ENCODE measurements at places on chromosomes 2 and 18. TPM values are rescaled to one million over a fixed set of nuclear protein-coding genes. Genes with fewer than 3 reads are reported as not detected.

DNA sequence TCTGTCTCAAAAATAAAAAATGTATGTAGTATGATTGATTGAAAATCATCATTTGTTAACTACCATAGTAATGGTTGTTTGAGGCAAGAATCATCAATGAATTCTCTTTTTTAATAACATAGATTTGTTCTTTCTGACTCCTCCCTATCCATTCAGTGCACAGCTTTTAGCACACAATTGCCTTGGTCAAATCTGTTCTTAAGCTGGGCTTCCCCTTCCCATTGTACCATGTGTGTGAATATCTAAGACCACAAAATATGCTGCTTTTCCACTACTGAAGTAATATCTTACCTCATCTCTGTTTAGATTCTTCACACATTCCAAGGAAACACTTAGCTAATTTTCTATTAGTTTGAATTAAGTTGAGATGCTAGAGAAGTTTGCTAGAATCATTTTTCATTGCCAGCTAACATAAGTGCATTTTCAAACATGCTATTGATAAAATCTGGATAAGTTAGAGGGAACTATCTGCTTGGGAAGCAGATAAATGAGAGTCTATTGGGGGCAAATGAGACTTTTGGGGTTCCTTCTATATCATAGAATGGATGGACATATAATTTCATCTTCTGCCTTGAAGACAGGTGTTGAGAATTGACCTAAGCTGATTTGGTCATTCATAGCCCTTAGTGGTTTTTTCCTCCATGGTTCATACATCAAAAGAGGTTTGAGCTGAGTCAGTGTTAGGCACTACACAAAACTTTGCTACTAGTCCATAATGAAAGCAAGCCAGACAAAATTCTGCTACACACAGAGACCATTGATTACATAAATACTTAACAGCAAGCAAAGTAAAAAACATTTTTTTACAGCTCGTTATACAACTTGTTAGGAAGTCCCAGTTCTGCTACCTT is 231.9 kb downstream of the PLCL1 start:
- DNase-seq: no peak

GRCh38 chr2:168583064-168583709 is 127.1 kb downstream of the CERS6 start:
- no peak for DNase-seq

DNA sequence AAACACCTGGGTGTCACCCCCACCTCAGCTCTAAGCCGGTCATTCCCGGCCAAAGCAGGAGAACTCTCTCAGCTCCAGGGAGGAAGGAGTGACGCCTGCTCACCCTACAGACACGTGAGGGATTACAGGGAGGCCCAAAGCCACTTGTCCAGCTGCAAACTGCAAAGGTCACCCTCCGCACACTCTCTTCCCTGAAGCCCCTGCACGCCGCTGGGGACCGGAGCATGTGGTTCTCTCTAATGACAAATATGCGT is 108.0 kb upstream of the ID2 start:
- DNase-seq: no peak

DNA sequence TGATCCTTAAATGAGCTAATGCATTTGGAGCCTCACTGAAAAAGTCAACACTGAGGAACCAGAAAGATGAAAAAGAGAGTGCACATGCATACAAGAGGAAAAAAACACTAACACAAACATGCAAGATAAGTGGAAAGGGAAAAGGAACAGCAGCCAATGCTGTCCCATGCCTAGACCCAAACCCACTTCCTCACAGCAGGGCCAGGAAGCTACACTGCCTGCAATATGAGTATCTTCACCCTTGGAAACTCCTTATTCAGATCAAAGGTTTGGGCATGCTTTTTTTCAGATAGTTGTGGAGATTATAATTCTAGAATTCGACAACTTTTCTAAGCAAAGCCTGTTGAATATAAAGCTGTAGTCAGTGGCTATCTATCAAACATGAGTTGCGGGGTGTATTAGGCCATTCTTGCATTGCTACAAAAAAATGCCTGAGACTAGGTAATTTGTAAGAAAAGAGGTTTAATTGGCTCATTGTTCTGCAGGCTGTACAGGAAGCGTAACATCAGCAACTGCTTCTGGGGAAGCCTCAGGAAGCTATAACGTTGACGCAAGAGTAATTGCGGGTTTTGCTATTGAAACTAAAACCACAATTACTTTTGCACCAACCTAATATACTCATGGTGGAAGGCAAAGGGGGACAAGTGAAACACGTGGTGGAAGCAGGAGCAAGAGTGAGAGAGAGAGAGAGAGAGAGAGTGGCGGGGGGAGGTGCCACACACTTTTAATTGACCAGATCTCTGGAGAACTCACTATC is 138.2 kb downstream of the MBD2 start:
- no peak for DNase-seq

- no peak for DNase-seq
Observed at GRCh38 chr2:157831573-157832315, 44.4 kb downstream of the ACVR1 start.

DNA sequence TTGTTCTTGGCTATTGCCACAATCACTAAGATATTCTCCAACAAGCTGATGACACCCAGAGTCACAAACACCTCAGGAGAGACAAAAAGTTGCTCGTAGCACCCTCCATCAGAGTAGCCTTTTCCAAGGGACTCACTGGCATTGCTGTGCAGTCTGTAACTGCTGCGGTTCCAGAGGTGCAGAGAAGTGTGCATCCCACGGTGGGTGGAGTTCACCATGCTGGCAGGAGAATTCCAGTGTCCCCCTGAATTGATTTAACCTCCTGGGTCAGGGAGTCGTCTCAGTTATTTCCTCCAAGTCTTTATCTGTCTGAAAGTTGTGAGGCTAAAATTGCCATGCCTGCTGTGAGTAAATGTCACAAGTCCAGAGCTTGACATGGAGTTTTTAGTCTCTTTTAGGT is 443 bp downstream of the MC4R start:
- no peak for DNase-seq

DNA sequence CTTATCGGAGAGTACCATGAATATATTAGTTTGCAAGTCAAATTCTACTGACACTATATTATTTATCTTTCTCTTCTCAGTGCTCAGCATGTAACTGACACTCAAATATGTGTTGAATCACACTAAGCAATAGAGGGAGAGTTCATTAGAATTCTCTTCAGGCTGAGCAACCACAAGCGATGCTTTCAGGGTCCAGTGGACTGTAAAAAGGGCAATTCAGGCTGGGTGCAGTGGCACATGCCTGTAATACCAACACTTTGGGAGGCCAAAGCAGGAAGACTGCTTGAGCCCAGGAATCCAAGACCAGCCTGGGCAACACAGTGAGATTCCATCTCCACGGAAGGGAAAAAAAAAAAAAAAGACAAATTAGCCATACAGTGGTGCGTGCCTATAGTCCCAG is 16.3 kb downstream of the PDE6D start:
- DNase-seq: no peak

- peak; percentile 48 for DNase-seq
Observed at GRCh38 chr2:98910349-98911125, 25.5 kb downstream of the CRACDL start.

DNA sequence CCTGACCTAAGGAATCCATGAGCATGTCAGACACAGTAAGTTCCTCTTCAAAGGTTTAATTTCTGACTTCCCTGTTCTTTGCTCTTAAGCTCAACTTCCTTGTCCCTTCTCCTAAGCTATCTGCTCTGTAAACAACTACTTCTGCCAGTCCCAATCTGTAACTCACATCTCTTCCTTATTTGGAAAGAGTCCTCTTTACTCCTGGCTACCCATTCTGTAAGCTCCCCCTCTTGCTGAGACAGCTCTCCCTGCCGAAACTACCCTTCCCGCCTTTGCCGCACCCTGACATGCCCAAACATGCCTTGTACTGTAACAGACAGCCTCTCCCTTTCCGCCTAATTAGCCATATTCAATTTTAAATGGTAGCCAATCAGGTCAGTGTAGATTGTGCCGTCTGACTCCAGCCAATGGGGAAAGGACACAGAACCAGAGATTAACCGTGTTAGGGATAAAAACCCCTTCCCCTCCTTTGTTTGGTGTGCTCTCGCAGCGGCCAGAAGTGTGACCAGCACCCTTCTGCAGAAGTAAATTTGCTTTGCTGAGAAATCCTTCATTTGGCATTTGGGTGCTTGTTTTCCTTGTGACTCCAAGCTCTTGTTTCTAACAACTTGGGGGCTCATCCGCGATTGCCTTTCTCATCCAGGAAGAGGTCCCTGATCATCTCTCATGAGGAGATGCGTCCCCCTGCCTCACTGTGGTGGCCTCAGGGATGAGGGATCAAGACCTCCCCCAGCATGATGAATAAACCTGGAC is 49.0 kb downstream of the PIAS2 start:
- no peak for DNase-seq

GRCh38 chr18:27202741-27203140 is 17.6 kb upstream of the CHST9 start:
- DNase-seq: no peak

- DNase-seq: no peak
Observed at GRCh38 chr18:74791501-74792194, 194.0 kb downstream of the ZNF407 start.

DNA sequence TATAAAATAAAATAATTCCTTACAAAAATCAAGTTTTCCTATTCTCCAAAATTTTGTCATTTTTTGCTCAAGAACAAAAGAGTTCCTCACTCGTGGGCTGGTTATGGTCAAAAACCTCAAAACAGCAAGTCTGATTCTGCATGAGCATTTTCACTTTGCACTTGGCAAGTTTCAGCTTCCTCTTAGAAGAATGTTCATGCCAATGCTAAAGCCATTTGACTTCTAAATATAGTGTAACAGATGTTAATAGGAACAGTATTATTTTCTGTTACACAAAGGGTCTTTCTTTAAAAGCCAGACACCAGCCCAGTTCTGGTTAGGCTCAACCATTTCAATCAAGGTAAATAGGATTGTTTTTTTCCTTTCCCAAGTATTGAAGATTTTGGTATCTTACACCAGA is 261.3 kb upstream of the CCDC68 start:
- no peak for DNase-seq

DNA sequence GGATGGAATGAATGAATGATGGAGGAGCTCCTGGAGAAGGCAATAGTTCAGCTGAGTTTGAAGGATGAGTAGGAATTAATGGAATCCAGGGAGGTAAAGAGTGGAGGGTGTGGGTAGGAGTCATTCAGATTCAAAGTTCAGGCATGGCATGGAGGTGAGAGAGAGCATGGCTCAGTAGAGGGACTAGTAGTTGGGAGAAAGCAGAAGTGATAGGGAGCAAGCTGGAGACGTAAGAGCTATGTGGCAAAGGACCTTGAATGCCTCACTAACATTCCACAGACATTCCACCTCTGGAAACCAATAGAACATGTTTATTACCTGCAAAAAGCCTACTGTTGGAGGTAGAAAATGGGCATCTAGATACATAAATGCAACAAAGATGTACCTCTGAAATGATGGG is 170.1 kb downstream of the HAUS1 start:
- DNase-seq: no peak

DNA sequence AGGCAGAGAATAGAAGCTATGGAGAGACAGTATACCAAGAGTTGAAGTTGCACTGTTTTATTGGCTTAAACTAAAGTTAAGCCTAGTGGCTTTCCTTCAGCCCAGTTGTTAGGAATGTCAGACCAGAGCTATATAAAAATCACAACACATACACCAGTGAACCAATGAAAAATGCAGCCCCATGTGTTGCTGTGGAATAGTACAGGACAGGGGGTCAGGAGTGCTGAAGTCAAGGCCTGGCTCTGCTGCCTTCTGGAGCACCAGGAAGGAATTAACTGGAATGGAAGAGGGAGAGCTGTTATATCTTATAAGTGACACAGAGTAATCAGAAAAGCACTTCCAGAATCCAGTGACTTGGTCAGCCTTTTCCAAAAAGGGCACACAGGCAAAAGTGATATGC is 58.9 kb downstream of the OSR1 start:
- DNase-seq: no peak

- DNase-seq: no peak
Observed at GRCh38 chr18:24561369-24561965, 101.0 kb downstream of the HRH4 start.

- DNase-seq: no peak
Observed at GRCh38 chr2:216793386-216793785, 66.5 kb downstream of the TNP1 start.

DNA sequence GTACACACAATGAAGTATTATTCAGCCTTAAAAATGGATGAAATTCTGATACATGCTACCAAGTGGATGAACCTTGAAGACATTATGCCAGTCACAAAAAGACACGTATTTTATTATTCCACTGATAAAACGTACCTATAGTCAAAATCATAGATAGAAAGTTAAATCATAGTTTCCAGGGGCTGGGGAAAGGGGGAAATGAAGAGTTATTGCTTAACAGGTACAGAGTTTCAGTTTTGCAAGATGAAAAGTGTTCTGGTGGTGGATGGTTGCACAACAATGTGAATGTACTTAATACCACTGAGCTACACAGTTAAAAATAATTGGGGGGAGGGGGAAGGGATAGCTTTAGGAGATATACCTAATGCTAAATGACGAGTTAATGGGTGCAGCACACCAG is 279.0 kb upstream of the STON1 start:
- DNase-seq: no peak

DNA sequence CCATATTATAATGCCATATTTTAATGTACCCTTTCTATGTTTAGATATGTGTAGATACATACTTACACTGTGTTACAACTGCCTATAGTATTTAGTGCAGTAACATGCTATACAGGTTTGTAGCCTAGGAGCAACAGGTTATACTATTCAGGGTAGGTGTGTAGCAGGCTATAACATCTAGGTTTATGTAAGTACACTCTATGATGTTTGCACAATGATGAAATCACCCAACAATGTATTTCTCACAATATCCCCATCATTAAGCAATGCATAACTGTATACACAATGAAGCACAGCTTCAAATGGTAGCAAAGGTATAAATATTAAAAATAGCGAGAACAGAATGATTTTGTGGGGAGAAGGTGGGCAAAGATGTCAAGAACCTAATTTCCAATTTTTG is 117.8 kb downstream of the DYM start:
- no peak for DNase-seq

COLEC11 gene
- 2.3 TPM for total RNA-seq

ALLC gene
- not detected for total RNA-seq

TCF4 gene
- 125 TPM for total RNA-seq

RASGRP3 gene
- total RNA-seq: 3.9 TPM

PRSS56 gene
- not detected for total RNA-seq

TRIM43 gene
- total RNA-seq: not detected

LYPD6B gene
- total RNA-seq: 0.66 TPM

All from sigmoid colon (tissue), 7 donors.